ENCODE measurements at places on chromosomes 16 and 17. TPM values are rescaled to one million over a fixed set of nuclear protein-coding genes. Genes with fewer than 3 reads are reported as not detected.

DNA sequence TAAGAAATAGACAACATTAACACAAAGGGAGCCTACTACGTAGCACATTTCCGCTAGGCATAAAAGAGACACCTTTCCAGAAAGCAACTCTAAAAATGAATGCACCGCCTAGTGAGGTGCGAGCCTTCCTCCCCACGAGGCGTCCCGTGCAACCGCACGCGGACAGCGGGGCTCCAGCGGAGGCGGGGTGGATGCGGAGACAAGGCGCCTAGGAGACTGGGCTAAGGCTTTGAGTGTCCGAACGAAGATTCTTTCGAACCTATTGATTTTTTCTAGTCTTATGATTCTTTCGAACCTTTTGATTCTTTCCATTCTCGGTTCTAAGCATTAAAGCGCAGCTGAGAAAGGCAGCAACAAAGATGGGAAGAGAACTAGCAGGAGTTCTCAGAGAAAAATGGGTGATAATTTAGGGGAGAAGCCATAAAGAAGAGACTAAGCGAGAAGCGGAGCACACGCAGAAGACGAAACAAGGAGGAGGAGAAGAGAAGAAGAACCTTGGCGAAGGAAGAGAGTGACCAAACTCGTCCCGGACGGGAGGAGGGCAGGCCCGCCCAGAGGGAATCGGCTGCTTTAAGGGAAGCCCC lies 394 bp upstream of the CPD start:
- DNase-seq: no peak

GRCh38 chr17:6543079-6544010 lies 13.0 kb downstream of the PITPNM3 start:
- DNase-seq: peak; percentile 62

DNA sequence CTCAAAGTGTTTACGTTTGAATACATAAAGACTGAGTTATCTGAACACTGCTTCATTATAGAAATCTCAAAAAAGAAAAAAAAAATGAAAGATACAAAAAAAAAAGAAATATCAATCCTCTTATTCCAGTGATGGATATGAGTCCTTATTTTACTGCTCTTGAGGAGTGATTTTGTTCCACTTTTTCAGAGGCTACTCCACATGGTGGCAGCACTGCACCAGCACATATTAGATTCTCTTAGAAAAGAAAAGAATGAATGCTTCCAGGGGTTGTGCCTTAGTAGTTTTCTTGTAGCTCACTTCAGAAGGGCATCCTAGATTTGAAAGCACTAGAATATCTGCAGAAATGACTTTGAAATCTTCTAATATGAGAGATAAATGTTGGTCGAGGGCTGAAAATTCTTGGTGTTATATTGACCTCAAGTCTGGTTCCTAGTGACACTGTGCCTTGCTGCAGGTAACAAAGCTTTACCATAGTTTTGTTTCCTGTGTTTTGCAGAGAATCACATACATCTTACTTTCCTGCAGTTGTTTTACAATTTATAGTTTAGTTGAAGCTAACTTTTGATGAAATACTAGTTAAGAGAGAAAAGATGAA lies 25.9 kb downstream of the AP2B1 start:
- no peak for DNase-seq

DNA sequence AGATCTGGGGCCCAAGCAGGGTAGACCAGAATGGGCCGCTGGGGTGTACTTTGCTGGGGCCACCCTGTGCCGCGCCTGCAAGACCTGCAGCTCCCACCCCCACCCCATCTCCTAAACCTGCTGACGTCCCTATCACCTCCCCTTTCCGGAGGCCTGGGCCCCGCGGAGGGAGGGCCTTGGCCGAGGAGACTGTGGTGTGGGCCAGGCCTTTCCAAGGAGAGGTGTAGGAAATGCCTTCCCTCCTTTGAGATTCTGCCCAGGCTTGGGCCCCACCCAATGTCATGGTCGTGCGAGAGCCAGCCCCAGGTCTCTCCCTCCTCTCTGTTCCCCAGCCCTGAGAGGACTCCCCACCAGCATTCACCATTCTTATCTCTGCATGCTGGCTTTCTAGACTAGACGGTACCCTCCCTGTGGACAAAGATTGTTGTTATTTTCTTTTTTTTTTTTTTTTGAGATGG lies 3.9 kb upstream of the WFIKKN2 start:
- DNase-seq: no peak

- DNase-seq: peak; percentile 92
Measured at GRCh38 chr17:80263253-80264204, 2.9 kb downstream of the RNF213 start.

DNA sequence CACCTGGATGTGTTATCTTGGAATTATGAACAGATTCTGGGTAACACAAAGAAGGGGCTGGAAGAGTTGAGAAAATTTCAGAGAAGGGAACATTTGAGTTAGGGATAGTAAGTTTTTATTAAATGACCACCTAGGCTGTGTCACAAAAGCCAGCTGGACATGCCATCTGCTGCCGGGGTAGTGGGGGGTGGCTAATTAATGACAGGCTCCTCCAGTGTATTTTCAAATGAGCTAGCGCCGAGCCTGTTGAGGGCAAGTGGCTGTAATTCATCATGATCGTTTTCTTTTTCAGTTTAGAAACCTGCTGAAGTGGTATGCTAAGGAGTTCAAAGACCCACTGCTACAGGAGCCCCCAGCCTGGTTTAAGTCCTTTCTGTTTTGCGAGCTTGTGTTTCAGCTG lies 6.2 kb downstream of the TMEM97 start:
- no peak for DNase-seq

GRCh38 chr17:38851434-38851833 lies 2.1 kb downstream of the RPL23 start:
- no peak for DNase-seq

GRCh38 chr16:19265380-19265930 lies 20.1 kb upstream of the CLEC19A start:
- no peak for DNase-seq

DNA sequence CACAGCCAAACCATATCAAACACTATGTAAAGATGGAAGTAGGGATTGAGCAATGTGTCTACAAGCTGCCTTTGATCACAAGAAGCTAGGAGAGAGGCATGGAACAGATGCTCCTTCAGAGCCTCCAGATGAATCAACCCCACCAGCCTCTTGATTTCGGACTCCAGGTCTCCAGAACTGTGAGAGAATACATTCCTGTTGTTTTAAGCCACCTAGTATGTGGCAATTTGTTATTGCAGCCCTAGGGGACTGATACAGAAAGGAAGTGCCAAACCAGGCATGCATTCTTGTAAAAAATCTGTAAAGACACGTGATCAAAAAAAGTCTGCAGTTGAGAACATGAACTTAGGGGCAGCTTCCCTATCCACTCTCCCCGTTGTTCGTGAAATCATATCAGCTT lies 91.1 kb downstream of the C17orf67 start:
- DNase-seq: no peak

DNA sequence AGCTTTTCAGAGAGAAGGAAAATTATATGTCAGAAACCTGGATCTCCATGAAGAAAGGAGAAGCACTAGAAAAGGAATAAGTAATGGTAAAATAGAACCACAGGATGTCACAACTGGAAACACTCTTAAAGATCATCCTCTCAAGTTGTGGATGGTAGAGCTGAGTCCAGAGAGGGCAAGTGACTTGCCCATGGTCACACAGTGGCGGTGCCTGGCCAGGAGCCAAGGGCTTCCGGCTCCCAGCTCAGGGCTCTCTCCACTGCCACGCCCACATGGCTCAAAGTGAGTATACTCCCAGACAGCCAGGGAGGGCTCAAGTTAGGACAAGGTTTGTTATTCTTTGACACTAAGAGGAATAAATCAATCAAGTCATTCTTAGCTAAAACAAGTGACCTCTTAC lies 159.8 kb downstream of the COPRS start:
- DNase-seq: no peak

- DNase-seq: no peak
Measured at GRCh38 chr17:45315648-45316433, 979 bp downstream of the MAP3K14 start.

GRCh38 chr17:69809331-69809730 lies 265.7 kb upstream of the KCNJ16 start:
- DNase-seq: no peak

DNA sequence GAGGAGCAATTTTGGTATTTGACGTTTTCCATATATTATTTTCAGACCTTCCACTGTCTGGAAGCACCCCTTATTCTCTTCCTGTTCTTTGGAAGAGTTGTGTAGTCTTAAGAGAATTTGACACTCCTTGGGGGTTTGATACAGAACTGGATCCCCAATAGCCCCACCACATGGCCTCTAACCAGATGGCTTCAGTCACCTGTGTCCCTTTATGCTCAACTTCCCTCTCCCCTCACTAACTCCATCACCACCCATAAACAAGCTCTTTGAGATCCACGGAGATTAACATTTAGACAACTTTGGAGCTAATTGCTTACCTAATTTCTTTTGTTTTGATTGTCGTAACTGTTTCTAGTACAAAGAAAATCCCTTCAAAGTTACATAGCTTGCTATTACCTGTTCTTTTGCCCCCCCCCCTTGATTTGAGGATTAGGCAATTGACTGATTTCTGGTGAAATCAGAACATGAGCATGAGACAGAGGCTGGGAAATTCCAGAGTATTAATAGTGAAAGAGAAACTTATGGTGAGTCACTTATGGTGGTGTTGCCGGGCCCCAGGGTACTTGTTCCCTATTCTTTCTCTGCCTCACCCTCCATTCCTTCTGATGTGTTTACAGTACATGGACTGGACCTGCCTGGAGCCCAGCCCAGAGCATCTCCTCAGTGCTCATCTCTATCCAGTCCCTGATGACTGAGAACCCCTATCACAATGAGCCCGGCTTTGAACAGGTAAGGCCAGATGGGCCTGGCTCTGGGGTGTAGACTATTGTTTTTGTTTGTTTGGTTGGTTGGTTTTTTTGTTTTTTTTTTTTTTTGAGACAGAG lies 7.5 kb downstream of the UBE2Z start:
- DNase-seq: peak; percentile 73

GRCh38 chr16:69293401-69293800 lies 17.7 kb upstream of the VPS4A start:
- no peak for DNase-seq

DNA sequence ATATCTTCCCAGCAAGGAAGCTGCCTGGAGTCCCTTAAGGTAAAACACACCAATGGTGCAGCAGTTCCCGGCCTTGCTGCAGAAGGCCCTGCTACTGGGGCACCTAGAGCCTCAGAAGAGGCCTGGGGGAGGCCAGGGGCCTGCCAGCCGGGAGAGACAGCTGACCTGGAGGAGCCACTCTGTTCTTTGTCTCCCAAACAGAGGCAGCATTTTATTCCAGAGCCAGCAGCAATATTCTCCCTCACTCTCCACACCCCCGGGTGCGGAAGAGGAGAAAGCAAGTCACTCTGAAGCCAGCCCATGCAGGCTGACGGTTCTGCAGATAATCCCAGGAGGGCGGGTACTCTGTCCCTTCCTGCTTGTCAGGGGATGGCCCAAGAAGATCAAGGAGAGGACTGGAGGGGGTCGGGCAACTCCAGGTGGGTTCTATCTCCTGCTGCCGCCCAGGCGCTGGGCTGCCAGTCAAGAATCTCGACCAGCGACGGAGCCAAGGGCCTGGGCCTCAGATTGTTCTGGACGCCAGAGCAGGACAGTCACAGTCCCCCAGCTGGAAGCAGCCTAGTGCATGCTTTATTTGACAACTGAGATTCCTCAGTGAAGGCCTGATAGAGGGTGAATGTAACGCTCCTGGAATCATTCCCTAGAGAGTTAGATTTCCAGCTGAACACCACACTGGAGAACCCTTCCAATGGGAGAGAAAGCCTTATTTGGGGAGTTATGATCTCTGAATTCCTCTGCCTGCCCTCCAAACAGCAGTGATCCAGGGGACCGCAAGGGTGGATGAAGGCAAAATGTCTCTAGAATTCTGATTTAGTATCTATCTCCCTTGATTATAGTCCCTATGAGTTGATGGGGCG lies 1.1 kb upstream of the KIFC3 start:
- no peak for DNase-seq

DNA sequence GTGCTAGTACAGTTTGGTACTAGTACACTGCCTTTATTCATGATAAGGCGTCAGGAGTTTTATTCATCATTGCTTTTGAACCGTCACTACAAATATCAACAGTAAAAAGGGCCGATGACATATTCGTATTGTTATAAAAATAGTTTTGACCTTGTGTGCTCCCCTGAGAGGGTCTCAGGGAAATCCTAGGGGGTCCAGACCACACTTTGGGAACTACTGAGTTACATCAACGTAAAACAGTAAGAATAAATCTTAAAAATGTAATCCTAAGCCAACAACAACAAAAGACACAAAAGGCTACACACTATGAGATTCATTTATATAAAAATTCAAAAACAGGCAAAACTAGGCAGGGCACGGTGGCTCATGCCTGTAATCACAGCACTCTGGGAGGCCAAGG lies 11.2 kb downstream of the MYH10 start:
- no peak for DNase-seq

DNA sequence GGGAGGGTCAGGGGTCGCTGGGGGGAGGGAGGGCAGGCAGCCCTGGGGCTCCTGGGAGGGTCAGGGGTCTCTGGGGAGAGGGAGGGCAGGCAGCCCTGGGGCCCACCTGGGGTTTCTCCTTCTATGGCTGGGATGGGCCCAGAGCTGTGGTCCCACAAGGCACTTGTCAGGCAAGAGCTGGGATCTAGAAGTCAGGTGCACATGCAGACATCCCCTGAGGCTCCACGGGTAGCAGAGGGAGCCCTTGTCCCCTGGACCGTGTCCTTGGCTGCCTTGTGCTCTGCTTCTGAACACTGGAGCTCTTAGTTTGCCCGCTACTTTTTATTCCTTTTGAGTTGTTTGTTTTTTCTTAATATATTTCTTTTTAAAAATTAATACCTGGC lies 1.8 kb downstream of the TUBB3 start:
- no peak for DNase-seq

RAB37 gene
- total RNA-seq: 1.1 TPM

KRTAP4-4 gene
- not detected for total RNA-seq

ABCC11 gene
- total RNA-seq: not detected

ABCA9 gene
- total RNA-seq: 33.6 TPM

CES5A gene
- total RNA-seq: not detected
